Kidney glomerular epithelial cell (primary cell): ENCODE measurements at places on chromosomes 7 and 10.

DNA sequence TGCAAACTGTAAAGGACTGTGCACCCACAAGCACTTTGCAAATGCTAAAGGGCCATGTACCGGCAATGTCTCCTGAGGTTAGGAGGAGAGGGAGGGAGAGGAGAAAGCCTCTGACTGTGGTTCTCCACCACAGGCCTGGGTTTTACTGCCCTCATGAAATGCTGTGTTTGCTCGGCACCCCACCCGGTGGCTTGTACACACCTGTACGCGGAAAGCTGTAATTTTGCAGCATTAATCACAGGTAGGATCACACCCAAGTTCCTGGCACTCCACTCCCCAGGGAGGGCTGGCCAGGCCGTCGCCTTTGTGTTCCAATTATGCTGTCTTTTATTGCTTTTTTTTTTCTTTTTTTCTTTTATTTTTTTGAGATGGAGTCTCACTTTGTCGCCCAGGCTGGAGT, 78.5 kb upstream of the MYL10 start:
- no peak for DNase-seq

GRCh38 chr7:91082852-91083495, 181.3 kb upstream of the FZD1 start:
- peak; percentile 43 for DNase-seq

GRCh38 chr7:97752215-97752614, 20.3 kb downstream of the TAC1 start:
- no peak for DNase-seq

DNA sequence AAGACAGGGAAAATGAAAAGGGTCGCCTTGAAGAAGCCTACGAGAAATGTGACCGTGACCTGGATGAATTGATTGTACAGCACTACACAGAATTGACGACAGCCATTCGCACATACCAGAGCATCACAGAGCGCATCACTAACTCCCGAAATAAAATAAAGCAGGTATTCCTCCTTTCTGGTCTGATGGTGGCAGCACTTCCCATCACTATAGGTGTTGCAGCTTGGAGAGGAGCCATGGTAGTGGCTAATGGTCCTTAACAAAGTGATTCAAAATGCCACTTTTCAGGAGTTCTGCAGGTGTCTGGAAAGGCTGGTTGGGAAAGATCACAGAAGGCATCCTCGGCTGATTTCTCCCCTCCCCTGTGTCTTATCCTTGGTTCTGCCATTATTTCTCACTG, 22.1 kb downstream of the EXOC4 start:
- no peak for DNase-seq

- peak; percentile 80 for DNase-seq
These were observed at the start of gene TLL2 for GRCh38 chr10:96513698-96514561. Gene TLL2, minus strand, starts transcription at chr10:96513926. Its CDS starts 241 bp downstream, at chr10:96513685.

DNA sequence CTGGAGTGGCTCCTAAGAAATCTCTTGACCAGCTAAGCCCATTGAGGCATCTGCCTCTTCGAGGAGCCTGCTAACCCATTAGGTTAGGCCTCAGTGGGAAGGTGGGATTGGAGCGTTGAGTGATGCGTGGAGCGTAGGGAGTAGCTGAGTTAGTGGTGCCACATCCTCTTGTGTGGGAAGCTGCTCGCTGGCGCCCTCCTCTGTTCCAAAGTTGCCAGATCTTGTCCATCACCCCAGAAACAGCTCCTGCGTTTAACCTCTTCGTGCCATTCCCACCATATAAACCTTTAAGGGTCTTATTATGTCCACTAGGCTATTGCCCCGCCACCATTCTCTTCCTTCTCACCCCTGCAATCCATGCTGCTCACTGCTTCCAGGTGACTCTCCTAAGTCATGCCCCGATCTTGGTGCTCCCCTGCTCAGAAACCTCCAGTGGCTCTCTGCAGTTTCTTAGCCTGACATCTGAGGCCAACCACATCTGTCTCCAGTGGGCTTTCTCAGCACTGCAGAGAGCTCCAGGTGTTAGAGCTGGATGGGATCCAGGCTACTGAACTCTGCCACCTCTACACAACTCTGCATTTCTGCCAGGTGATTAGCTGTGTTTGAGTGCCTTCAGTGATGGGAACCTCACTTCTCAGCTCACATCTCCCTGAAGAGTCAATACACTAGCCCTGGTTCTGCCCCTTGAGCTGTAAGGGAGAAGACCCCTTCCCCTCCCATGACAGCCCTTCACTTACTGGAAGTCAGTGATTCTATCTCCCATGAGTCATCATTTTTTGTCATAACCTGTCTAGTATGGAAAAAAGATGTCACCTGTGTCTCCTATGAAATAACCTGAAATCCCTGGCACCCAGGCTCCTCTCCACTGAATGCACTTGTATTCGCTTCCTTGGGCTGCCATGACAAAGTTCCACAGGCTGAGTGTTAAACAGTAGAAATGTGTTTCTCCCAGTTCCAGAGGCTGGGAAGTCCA, 65.0 kb upstream of the FGFR2 start:
- DNase-seq: no peak

DNA sequence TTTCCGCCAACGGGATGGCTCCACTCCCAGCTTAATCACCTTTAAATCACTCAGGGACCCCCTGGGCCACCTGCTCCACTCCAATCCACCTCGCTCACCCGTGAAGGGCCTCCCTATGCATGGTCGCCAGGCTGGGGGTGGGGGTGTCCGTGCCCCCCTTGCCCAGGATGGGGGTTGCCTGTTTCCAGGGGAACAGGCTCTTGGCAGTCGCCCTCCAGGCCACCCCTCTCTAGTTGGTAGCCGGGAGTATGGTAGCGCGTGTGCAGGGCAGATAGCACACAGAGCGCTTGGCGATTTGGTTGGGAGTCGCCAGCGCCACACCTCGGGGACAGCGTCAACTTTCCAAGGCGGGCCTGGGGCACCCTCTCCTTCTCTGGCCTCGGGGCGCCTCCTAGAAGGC, 134.9 kb upstream of the ZNF92 start:
- DNase-seq: no peak

GRCh38 chr10:128741680-128742079, 615.5 kb upstream of the MKI67 start:
- no peak for DNase-seq

DNA sequence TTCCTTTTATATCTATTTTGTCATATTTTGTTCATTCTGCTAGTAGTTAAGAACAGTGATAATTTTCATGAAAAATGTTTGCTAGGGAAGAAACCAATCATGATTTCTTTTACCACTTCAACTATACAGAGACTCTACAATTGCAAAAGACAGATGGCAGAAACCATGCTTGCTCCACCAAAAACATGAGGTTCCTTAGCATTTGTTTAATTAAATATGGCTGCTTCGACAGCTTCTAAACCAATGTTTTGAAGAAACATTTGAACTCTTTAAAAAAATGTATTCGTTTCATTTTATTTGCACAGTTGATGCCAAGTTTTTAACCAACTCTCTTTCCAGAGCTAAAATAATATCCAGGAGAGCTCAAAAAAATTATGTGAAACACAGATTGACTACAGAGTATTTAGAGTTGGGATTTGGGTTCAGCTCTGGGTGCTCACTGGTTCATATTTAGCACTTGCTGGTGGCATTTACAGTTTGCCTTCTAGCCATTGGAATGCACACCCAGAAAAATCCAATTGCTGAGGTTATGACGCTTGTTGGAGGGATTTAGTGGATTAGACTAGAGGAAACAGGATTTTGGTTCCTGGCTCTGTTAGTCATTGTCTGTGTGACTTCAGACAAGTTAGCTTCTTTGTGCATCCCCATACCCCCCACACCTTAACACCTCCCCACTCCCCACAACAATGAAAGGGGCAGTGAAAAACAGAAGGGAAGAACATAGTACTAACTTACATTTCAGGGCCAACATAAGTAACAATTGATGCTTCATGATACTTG, 35.8 kb upstream of the SDHAF3 start:
- no peak for DNase-seq

- DNase-seq: no peak
These were observed 103.1 kb downstream of the PRKAG2 start for GRCh38 chr7:151773797-151774196.

DNA sequence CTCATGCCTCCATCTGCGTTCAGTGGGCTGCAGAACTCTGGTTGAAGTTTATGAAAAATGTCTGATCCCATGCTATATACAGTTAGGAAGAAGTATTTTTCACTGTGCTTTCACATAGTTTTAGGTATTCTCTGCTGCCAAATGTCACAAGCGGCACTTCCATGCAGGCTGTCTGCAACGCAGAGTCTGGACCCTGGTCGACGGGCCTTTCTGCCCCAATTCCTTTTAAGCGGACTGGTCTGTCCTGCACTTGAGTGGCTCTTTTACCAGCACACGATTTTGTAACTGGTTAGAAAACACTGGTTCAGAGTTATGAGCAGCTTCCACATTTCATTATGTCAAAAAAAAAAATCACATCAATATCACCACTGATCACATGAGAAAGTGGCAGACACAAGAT, 143.0 kb downstream of the DIP2C start:
- DNase-seq: no peak

GRCh38 chr10:62745581-62745980, 58.9 kb upstream of the ADO start:
- DNase-seq: no peak

GRCh38 chr10:43824934-43825333, 176.3 kb upstream of the ZNF32 start:
- DNase-seq: no peak

- DNase-seq: no peak
These were observed 82.7 kb upstream of the KLF6 start for GRCh38 chr10:3867454-3868270.

DNA sequence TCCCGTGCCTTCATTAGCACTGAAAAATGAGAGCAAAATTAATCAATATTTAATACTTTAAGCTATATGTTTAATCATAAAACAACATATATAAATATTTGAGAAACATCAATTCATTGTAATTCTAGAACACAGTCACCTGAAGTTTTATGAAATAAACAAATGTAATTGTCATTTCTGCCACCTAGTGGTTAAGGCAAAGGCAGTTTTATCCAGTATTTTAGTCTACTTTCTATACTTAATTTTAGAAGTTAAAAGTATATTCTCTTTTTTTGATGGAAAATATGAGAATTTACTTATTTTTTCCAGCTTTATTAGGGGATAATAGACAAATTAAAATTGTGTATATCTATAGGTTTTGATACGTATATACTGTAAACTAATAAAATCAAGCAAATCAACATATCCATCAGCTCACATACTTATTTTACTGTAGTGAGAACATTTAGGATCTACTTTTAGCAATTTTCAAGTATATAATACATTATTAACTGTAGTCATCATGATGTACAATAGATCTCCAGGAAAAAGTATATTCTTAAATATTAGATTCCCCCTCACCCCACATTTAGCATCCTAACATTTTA, 16.9 kb downstream of the PCGF6 start:
- peak; percentile 29 for DNase-seq

DNA sequence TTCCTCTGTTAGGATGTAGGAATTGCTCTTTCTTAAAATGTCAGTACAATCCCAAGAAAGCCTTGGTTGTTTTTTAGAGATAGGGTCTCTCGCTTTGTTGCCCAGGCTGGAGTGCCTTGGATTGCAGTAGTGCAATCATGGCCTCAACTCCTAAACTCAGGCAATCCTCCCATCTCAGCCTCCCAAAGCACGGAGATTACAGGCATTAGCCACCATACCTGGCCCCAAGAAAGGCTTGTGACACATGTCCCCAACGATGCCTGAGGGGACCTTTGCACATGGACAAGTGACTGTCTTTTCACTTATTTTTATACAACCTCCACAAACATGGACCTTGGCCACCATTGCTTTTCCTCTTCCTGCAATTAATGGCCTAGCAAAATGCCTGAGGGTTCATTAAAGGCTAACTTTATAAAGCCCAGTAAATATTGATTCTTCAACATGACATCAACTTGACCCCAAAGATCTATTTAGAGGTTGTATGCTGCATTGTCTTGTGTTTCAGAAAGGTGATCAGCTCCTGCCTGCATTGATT, 10.0 kb upstream of the SPOCK2 start:
- DNase-seq: no peak

- peak; percentile 83 for DNase-seq
These were observed 472.0 kb upstream of the AKR1E2 start for GRCh38 chr10:4353964-4354363.

GRCh38 chr7:94591176-94591575, 64.8 kb downstream of the SGCE start:
- no peak for DNase-seq

DNA sequence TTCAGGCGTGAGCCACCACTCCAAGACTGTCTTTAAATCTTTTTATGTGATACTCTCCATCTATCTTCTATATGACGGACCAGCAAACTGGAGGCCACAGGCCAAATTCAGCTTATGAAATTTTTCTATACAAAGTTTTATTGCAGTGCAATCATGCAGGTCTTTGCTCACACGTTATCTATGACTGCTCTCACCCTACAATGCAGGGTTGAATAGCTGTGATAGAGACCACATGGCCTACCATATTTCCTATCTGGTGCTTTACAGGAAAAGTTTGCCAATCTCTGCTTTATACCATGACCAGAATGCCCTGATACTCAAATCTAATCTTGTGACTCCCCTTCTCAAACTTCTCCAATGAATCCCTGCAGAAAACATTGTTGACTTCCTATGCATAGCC, 89.5 kb upstream of the ACBD5 start:
- DNase-seq: no peak

DNA sequence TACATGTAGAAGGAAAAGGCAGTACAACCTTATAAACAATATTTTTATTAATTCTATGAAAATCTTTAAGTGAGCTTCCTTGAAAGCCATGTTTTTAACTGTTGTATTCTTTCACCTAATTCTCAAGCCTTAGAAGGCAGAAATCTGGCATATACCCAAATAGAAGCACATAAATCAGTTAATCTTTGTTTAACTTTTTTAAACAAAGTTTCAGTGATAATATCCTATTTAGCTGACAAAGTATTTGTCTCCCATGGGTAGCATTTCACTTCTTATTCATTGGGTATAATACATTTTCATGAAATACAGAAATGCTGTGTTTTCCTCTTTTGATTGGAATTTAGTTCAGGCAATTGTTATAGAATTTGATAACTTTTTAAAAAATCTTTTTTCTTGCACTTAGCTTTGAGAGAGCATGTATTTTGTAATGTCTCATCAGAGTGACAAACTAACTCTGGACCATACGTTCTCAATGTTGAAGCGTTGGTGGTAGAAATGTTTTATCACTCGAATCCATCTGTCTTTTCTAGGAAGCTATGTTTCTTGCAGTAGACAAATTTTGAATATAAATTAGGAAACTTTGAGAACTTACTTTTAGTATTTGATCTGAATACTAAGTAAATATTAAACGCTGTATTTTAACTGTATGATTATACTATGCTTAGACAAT, 78.1 kb downstream of the CREM start:
- no peak for DNase-seq

GRCh38 chr7:23306936-23307521, 7.9 kb downstream of the MALSU1 start:
- no peak for DNase-seq

- DNase-seq: no peak
These were observed 382.3 kb upstream of the MTPN start for GRCh38 chr7:136359333-136359903.

GRCh38 chr7:34191162-34191561, 285.8 kb downstream of the BMPER start:
- DNase-seq: no peak

- no peak for DNase-seq
These were observed 12.8 kb upstream of the RGS10 start for GRCh38 chr10:119555178-119555784.
